Spinal cord (tissue), 10 donors: ENCODE measurements at places on chromosomes 1 and 21. TPM values are rescaled to one million over a fixed set of nuclear protein-coding genes. Genes with fewer than 3 reads are reported as not detected.

- no peak for DNase-seq
Observed at GRCh38 chr1:110565565-110565964, 40.6 kb downstream of the KCNA2 start.

GRCh38 chr1:228825840-228826484, 90.7 kb downstream of the RHOU start:
- no peak for DNase-seq

DNA sequence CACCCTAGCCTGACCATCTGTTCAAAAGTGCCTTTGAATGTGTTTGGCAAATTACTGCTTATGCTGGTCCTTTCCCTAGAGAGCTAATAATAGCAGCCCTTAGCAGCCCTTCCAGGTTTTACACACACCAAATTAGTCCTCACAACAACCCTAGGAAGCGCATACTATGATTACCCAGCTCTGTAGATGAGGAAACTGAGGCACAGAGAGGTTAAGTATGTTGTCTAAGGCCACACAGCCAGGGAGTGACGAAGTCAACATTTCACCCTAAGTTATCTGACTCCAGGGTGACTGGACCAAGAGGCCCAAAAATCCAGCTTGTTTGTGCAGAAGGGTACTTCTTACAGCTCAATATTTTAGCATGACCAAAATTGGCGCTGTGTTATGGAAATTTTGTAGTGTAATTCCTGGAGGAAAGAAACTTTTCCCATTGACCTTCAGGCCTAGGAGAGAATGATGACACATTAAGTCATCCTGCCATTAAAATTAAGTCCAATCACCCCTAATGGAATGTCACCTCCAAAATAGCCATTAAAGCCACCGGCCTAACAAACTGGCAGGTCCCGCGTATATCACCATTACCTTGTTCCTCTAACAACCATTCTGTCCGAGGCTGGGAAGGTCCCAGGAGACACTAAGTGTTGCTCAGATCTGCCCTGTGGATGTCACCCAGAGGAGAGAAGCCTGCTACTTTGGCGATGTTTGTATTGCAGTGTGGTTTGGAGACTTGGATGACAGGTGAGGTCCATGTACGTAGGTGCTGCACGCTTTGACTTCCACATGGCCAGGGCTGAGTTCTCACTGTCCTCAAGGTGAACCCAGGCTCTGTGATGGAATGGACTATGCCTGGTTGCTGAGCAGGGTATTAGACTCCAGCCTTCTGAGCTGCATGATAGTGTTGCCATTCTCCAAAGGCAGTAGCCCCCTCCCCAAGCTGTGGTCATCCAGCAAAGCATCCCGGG, 258.3 kb downstream of the TOMM20 start:
- no peak for DNase-seq

POLR3GL gene
- 40.2 TPM for total RNA-seq

SLC30A10 gene
- 19.6 TPM for total RNA-seq
